ENCODE measurements at places on chromosomes 2 and 18.
A peak's percentile ranks its signal among the peaks of the same experiment; 100 is the strongest.

DNA sequence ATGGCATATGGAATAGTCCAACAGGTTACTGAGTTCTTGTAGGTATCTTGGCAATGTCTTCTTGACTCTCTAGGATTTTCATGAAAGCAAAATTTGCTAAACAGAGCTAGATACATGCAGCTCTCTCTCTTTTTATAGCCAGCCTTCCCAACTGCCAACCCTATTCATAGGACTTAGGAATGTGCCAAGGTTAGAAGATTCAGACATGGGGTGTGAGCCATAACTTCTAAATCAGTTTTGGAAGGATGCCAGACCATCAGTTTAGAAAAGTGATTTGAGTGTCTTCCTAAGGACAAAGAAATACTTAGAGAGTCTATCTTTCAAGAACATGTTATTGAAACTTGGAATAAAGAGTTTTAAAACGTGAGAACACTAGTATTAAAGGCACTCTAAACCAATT, 619.5 kb upstream of the FANCL start:
- no peak for DNase-seq

DNA sequence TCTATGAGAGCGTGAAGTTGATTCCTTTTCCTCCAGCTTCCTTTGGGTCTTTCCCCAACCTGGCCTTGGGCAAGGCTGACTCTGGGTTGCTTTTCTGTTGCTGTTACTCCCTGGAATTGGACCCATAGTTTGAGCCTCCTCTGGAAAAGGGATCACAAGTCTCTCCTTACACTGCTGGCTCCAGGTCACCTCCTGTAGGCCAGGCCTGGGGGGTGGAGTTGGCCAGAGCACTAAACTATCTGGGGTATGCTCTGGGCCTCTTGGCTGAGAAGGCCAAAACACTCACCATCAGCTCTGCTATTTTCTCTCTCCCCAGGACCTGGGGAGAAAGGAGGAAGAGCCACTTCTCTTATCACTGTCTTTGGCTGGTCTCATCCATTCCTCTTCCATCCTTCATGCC, 56.5 kb upstream of the NCOA1 start:
- no peak for DNase-seq

GRCh38 chr18:3649135-3649632, 199.2 kb downstream of the TGIF1 start:
- DNase-seq, result no peak

DNA sequence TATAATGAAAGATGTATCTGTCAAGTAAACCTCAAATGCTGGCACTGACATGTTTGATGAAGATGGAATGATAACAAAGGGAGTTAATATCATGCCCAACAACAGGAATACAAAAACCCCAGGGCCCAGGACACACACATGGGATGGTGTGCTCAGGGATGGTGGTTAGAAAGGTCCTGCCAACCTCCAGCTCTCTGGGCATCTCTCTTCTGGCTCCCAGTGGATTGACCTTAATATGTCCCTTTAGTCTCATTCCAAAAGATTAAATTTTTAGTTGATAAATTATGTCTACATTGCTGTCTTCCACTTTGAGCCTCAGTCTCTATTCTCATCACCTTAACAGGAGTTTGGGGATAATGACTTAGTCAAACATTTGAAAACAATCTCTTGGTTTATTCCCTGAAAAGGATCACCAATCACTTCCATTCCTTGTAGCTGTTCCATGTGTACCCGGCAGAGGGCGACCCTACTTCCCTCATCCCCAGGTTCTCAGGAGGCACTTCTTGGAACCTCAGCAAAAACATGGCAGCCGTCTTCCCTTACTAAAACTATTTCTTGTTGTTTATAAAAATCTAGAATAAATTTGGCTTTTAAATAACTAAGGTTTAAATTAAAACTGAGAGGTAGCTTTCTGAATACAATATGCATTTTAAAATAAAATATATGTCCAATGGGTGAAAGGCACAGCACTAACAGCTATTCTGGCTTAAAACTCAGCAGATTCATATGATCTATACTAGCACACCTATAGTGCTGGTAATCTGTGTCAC, 29.6 kb downstream of the MCEE start:
- DNase-seq, result peak; percentile 39

DNA sequence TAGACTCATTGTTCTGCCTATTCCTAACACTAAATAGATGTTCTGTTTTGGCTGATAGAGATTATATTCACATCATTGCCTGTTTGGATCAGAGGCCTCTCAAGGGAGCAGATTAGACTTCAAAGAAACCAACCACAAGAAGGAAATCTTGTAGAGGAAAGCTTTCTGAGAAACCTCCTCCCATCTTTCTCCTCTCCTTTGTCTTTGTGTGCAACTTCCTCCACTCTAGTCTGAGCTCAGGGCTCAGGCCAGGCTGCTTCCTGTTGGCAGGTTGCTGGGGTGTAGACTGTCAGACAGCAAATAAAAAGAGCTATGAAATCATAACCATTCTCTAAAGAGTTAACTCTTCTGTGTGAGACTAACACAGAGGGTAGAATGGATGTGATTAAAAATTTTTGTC, 113.0 kb downstream of the TGFA start:
- no peak for DNase-seq

- DNase-seq, result no peak
Measured at GRCh38 chr2:27959496-27959895, 69.0 kb downstream of the BABAM2 start.

GRCh38 chr2:134470561-134471168, 216.8 kb downstream of the MGAT5 start:
- DNase-seq, result no peak

DNA sequence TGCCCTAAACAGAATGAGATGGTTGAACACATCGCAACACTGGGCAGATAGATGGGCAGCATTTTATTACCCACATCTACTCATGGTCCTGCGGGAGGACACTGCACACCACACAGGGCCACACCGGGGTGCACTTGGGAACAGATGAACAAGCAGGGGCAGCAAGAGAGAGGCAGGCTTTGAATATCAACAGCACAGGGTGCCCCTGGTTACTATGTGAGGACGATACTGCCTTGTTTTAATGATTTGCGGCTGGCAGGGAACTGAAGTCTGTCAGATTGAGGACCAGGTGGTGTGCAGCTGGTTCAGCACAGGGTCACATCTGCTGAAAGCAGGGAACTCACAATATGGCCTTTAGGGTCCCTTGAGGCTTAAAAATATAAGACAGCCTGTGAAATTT, 195.7 kb downstream of the PIEZO2 start:
- DNase-seq, result no peak

DNA sequence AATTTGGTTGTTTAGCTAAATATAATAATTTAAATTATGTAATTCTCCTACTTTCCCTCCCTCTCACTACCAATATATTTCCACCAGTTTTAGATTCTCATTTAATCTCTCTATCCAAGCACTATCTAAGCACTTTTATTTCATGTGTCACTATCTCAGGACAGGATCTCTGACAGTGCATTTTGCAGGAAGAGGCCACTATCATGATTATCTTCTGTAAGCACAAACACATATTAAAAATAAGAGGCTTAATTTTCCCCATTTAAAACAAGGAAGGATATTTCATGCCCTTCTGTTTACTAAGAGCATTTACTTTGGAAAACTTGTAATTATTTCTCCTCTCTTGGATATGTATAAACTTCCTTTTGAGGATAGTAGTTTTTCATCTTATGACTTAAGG, 726.2 kb upstream of the ZNF804A start:
- DNase-seq, result no peak

DNA sequence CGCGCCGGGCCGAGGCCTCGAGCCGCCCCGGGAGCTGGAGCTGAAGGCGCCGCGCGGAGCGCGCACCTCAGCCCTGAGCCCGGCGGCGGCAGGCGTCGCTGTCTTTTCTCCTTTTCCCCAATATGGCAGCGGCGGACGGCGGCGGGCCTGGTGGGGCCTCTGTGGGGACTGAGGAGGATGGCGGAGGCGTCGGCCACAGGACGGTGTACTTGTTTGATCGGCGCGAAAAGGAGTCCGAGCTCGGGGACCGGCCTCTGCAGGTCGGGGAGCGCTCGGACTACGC, 369 bp downstream of the SMCHD1 start:
- DNase-seq, result peak; percentile 74

- DNase-seq, result no peak
Measured at GRCh38 chr2:101972621-101973434, 18.9 kb upstream of the IL1R2 start.

DNA sequence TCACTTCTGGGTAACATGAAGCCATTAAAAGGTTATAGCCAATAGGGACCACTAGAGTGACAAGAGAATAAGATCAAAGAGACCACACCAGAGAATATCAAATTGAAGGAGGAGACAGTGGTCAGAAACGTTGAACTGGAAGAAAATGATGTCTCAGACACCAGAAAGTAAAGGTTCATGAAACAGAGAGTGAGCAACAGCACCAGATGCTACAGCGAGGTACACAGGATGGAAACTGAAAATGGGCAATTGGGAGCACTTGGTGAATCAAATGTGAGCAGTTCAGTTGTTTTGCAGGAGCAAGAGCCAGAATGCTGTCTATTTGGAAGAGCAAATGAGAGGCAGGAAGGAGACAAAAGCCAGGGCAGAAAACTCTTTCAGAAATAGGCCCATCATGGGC, 162.6 kb downstream of the SS18 start:
- no peak for DNase-seq
